Activated naive CD4-positive, alpha-beta T cell treated with anti-CD3 and anti-CD28 coated beads, Interleukin-2, amount 50 U/mL, for 16 hours (primary cell): ENCODE measurements at places on chromosomes 7 and 10.

DNA sequence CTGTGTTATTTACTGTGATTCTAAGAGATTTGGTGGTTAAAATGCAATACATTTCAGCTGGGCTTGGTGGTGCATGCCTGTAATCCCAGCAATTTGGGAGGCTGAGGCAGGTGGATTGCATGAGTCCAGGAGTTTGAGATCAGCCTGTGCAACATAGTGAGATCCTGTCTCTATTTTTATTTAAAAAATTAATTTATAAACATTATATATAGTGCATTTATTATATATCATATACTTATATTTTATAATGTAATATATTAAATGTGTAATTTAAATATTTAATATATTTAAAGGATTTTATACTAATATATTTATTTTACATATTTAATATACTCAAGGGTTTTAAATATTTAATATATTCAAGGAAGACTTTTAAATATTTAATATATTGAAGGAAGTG lies 402.8 kb upstream of the PCDH15 start:
- DNase-seq: no peak

GRCh38 chr7:112420236-112420861 lies 29.9 kb upstream of the IFRD1 start:
- no peak for DNase-seq

DNA sequence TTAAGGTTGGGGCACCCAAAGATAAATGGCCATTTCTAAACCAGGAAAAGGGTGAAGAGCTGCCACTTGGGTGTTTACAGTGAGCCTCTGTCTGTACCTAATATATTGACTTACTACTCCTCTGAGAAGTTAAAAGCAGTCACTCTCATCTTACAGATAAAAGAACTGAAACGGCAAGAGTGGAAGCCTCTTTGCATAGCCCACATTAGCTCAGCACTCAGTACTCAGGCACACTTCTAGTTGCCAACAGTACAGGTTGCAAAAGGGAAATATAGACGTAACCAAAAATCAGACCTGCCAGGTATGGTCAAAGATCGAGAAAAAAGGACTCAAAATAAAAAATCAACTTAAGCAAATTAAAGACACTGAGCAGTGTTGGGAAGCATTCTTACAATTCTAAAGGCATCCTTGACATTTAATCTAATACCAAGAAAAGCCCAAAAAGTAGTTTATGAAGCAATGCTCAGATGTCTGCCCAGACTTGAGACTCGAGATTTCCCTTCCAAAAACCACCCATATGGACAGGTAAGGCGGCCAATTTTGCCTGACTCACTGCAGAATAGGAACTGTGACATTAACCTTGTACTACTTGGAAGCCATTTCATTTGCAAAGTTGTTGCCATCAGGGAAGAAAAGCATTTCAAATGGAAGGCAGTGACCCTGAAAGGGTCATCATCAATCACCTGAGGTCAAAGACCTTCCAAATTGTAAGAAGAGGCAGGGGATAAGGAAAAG lies 139.3 kb downstream of the SLC25A13 start:
- DNase-seq: no peak

- DNase-seq: peak; percentile 30
These were observed 624 bp upstream of the CEP55 start for GRCh38 chr10:93495654-93496321.

- DNase-seq: no peak
These were observed 84.9 kb upstream of the TCERG1L start for GRCh38 chr10:131396121-131397050.

DNA sequence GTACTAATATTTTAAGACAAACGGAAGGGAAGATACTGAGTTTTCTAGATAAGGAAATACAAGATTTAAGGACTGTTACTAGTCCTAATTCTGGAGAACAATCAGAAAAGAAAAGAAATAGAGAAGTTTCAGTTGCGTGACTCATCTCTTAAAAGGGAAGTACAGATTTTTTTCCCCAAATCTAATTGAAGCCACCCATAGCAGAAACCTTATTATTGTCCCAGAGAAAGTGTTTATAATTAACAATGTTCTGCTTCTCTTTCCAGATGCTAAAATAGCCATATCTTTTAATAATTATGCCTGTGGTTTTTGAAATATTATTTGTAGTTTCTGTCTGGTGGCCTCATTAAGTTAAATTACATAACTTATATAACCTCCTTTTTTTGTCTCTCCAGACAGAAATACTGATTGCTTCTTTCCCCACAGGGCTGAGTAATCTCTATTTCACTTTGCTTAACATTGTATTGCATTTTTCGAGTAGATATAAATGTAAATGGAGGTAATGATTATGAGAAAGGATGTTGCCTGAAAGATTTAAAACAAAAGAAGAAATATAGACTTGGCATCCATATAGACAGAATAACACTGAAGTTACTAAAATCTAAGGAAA lies 240.7 kb upstream of the MBL2 start:
- DNase-seq: no peak

GRCh38 chr10:97852840-97853405 lies 3.3 kb downstream of the GOLGA7B start:
- DNase-seq: no peak

GRCh38 chr7:117347480-117347879 lies 24.6 kb upstream of the WNT2 start:
- no peak for DNase-seq

- DNase-seq: no peak
These were observed 122.9 kb upstream of the LYZL2 start for GRCh38 chr10:30752481-30752881.

GRCh38 chr7:133575726-133576440 lies 323.0 kb downstream of the EXOC4 start:
- no peak for DNase-seq

GRCh38 chr10:13327534-13327933 lies 20.6 kb downstream of the SEPHS1 start:
- no peak for DNase-seq
